Activated gamma-delta T cell treated with anti-CD3 and anti-CD28 coated beads, Interleukin-2, amount 50 U/mL, for 16 hours (primary cell): ENCODE measurements at places on chromosomes 7 and 10.

DNA sequence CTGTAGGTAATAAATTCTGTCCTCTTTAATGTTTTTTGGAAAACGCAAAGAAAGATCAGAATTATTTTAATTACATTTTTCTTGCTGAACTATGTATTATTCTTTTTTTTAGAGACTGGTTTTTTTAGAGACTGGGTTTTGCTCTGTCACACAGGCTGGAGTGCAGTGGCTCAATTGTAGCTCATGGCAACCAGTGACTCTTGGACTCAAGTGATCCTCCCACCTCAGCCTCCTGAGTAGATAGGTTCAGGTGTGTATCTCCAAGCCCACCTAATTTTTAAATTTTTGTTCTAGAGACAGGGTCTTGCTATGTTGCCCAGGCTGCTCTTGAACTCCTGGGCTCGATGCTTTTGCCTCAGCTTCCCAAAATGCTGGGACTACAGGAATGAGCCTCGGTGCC lies 5.3 kb upstream of the DENND10 start:
- no peak for DNase-seq

DNA sequence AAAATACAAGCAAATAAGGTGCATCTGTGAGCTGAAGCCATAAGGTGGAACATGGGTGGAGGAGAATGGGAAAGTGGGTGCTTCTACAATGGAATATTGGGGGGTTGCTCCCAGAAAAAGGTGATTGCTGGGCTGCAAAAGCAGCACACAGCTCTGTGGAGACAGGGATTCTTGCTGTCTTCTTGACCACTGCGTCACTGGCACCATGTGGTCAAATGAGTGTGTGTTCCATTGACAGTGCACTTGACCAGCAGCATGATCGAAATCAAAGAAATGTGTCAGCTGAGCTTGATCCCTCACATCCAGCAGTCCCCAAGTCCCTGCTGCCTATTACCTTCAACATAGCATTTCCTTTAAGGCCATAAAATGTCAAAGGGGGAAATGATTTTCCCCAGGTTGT lies 56.2 kb downstream of the GPR26 start:
- DNase-seq, result no peak

- DNase-seq, result no peak
These were observed 63.3 kb downstream of the ZMIZ1 start for GRCh38 chr10:79131836-79132631.

DNA sequence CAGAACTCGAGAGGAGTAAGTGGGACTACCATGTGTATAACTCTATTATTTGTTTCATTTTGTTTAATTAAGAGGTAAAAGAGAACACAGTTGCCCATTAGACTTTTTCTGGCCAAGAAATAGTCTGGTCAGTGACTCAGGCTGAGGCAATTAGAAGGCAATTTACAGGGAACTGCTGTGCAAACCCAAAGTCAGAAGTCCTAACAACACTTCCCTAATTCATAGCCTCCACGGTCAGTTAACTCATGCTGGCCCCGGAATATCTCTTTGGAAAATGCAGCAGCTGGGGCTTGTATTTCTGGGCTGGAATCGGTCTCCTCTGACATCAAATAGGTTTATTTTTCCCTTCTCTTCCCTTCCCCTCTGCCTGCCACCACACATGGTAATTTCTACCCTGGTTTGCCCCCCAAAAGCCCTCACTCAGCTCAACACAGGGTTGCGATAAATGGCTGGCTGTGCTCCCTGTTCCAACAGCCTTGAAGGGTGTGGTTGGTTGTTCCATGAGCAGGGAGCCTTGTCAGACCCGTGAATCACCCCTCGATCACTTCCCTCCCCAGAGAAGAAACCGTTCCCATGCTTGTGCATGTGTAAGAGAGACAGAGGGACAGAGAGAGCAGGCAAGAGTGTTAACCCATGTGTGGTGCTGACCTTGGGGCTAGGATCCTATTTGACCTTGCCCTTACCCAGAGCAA lies 5.3 kb downstream of the SH3PXD2A start:
- no peak for DNase-seq

DNA sequence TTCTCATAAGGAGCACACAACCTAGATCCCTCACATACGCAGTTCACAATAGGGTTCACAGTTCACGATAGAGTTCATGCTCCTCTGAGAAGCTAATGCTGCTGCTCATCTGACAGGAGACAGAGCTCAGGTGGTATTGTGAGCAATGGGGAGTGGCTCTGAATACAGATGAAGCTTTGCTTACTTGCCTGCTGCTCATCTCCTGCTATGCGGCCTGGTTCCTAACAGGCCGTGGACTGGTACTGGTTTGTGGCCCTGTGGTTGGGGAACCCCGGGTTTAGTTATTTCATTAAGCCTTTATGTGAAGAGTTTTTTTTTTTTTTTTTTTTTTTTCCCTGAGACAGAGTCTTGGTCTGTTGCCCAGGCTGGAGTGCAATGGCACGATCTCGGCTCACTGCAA lies 19.4 kb downstream of the SLK start:
- DNase-seq, result no peak

DNA sequence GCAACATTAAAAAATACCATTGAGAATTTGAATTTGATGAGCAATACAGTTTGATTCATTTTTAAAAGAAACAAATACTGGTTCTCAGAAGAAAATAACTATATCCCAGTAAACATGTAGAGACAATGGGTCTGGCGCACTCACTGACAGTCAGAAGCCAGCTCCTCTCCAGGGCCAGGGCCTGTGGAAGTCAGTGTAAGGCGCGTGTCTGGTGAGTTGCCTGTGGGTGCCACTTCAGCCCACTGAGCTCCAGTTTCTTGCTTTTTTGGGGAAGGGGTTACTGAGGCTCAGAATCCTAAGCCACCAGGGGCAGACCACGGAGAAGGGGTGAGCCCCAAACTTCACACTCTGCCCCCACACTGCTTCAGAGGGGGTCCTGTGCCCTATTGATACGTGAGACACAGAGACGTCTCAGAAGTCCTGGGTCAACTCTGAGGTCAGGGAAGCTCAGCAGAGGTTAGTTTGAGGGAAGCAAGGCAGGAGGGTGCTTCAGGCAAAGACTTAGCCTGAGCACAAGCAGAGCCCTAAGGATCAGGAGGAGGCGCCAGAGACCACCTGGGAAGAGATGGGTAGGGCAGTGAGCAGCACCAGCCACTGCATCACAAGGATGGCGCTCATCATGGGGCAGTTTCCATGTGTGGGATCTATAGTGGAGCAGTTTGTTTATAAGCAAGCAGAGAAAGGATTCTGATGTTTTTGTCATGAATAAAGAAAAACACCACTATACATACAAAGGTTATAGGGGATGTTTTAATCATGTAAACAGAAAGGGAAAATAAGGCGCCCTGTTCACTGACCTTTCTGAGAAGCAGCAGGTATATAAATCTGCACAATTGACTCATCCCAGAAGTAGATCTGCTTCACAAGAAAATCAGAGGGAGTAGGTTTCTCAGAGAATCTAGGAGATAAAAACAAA lies 95.7 kb downstream of the PKD1L1 start:
- no peak for DNase-seq

- no peak for DNase-seq
These were observed 109.9 kb upstream of the ABI1 start for GRCh38 chr10:26970667-26971066.

DNA sequence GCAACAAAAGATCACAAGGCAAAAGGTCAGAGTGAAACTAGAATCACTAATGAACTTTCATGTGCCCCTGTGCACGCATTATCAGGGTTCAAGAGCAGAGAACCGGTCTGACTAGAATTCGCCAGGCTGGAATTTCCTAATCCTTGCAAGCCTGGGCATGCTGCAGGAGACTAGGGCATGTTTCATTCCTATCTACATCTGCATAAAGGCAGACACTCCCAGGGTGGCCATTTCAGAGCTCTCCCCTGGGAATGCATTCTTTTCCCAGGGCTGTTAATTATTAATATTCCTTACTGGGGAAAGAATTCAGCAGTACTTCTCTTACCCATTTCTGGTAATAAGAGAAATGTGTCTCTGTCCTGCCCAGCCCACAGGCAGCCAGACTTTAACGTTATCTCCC lies 90.5 kb downstream of the CDC14C start:
- DNase-seq, result no peak

DNA sequence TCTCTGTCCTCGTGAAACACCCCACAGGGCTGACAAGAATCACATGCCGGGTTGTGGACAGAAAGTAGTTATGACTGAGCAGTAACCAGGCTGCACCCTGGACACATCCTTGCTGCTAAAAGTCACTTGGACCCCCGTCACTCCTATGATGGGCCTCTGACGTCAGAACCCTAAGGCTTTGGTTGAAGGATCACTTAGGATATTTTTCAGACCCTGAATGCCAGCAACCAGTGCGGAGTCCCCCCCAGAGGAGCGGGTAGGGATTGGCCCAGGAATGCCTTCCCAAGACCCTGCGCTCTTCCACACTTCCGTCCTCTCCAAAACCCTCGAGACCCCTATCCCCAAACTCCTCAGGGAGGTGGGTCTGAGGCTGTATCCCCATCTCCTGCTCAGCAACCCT lies 52.1 kb downstream of the CFAP46 start:
- DNase-seq, result no peak

- no peak for DNase-seq
These were observed 6.3 kb downstream of the ZNF467 start for GRCh38 chr7:149767068-149767467.

GRCh38 chr10:94858005-94858404 lies 80.5 kb upstream of the CYP2C9 start:
- no peak for DNase-seq

- no peak for DNase-seq
These were observed 35.7 kb downstream of the POLR3A start for GRCh38 chr10:77993620-77994019.

GRCh38 chr7:95628831-95629439 lies 32.6 kb upstream of the PDK4 start:
- DNase-seq, result no peak

DNA sequence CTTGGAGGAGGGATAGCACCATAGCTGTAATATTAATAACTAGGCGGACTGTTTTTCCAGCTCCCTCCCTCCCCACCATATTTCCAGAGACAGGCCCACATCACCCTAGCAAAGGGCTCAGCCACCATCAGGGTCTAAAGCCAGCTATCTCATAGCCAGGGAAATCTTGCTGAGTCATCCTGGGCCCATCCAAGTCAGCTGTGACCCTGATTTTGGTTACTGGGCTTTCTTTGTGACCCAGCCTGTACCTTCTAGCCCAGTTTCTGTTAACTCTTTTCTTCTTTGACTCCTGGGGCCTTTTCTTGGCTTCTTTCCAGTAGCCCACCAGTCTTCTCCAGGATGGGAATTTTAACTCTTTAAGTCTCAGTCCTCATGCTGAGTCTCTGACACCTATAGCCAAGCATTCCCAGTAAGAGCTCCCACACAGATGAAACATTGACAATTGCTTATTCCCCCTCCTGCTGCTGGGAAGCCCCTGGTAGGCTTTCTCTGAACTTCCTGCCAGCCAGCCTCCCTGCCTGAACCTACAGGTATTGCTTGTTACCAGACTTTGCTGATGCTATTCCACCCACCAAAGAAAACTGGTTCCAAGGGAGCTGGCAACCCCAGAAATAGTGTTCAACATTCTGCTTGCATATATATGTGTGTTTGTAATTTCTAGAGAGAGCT lies 34.8 kb upstream of the ADO start:
- DNase-seq, result no peak

DNA sequence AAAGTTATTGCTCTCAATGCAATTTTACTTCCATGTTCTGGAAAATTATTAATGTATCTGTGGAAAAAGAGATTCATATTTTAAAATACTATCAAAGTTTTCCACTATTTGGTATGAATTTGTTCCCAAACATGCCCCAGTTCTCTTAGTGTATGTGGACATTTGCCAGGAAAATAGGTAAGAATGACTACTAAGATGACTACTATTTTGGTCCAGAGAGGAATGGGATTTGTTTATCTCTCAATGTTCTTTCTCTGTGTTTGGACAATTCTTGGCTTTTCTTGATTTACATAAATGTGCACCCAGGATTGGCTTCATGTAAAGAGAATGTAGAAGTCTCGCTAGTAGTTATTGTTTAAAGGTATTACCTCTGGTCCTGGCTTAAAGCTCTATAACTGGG lies 60.3 kb upstream of the POT1 start:
- no peak for DNase-seq

DNA sequence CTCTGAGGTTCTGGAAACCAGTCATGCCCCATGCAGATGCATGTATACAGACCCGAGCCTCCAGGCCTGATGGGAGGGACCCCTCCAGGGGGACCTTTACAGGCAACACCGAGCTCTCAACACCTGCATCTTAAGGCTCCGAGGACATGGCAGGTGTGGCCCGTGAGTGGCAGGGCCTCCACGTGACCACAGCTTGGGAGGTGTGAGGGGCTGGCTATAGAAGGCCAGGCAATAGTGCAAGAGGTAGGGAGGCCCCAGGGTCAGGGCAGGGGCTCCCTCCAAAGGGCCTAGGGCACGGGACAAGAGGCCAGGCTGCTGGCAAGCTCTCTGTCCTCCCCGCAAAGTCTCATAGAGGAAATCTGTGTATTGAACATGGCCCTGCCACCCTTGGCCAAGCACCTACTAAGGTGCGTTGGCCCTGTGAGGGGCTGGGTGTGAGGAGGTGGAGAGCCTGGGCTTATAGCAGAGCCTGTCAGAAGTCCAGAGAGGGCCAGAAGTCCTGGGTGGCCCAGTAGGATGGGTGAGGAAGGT lies 134.2 kb downstream of the PTPN20 start:
- DNase-seq, result no peak

DNA sequence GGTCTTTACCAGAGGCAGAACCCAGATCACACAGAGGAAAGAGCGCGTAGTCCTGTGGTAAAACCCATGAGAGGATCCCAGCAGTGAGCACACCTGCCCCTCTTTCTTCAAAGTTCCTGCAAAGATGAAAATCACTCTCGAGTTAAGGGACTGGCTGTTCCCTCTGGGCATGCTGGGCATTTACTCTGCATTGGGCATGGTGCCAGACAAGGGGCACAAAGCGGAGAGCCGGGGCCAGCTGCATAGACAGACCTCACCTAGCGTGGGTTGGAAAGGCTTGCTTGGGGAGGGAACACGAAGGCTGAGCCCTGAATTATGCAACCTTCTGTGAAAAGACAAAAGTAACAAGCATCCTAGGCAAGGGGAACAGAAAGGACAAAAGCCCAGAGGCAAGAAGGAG lies 120.0 kb upstream of the TCERG1L start:
- no peak for DNase-seq

- DNase-seq, result no peak
These were observed 20.0 kb upstream of the JAZF1 start for GRCh38 chr7:28200598-28200997.

GRCh38 chr10:95391164-95391563 lies 100.4 kb upstream of the PDLIM1 start:
- DNase-seq, result no peak

DNA sequence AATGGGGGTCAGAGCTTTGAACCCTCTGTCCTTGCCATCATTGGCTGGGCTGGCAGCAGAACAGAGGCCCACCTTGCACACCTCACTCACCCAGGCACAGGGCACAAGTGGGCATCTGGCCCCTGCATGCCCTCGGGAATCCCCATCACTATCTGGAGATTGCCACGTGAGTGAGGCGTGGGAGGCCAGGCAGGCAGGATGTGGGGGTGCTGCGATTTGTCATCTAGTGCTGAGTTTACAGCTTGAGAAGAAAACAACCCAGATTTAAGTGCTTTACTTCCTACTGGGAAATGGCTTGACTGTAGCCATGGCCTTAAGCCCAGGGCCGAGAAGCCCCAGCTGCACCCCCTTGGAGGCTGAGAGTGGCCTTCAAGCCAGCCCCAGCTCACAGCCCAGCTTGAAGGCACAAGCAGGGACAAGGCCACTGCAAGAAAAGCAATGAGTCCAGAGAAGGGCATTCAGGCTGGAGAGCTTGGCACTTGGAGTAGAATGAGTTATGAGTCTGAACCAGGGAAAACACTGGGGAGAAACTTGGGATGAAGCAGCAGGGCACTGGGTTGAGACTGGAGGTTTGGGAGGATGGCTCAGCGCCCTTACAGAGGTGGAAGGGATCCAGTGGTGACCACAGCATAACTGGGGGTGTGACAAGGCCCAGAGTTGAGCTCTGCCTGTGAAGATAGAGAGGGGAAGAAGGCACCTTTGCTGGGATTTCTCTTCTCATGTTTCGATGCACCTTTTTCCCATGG lies 123.0 kb downstream of the CXCL12 start:
- DNase-seq, result no peak
